GM03348 (cell line): ENCODE measurements at places on chromosomes 7 and 10.

DNA sequence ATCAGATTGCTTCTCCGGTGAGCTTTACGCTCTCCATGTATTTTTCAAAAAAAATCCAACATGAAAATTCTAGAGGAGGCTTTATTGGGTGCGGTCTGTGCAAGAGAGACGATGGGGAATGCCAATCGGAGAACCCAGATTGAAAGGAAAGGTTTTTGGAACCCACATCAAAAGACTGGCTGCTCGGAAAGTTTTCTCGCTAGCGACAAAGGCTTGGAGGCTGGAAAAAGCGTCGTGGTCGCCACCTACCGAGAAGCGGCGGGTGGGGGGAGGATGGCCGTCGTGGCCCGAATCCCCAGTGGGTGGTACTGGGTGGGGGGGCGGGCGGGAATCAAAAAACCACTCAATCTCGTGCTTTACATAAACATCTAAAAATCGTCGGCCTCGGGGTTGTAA lies 1.1 kb upstream of the GTF2I start:
- peak; percentile 60 for DNase-seq

DNA sequence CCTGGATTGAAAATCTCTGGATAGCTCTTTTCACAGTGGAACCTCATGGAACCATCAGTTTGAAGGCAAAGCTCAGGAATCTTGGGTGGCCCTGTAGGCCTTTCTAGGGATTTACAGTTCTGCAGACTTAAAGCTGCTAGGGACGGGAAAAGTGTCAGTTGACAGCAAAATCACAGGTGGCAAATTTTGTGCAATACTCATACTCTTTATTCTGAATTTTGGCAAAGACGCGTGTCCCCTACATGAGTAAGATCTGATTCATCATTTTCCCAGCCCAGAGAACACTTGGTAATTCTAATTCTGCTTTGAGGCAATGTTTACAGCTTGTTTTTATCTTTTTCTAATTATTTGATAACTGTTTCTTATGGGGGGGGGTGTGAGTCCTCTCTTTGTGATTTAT lies 3.6 kb downstream of the LRRC17 start:
- peak; percentile 41 for DNase-seq

DNA sequence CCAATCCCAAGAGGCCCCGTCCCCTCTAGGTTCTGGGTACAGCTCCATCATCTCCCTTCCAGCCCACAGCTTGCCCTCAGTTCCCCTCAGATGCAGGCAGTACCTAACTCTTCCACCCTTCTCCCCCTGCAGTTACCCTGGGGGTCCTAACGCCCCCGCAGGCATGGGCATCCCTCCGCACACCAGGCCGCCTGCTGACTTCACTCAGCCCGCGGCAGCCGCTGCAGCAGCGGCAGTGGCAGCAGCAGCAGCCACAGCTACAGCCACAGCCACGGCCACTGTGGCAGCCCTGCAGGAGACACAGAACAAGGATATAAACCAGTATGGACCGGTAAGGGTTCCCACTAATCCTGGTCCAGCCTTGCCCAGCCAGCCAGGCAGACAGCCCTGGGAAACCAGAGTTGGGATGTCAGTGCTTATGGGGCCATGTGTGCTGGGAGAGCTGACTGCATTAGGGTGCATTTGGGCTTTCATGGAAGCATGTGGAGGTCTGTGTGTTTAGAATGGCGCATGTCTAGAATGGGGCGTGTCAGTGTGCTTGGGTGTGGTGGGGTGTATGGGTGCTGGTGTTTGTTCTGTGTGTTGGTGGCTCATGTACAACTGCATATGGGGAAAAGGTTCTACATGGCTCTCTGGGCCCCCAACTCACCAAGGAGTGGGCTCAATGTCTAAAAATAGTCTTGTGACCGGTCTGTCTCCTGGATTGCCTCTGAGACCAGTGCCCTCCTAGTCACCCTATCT lies 55.1 kb upstream of the PPIF start:
- no peak for DNase-seq

- no peak for DNase-seq
Observed at GRCh38 chr7:2651847-2652735, 20.3 kb downstream of the TTYH3 start.

DNA sequence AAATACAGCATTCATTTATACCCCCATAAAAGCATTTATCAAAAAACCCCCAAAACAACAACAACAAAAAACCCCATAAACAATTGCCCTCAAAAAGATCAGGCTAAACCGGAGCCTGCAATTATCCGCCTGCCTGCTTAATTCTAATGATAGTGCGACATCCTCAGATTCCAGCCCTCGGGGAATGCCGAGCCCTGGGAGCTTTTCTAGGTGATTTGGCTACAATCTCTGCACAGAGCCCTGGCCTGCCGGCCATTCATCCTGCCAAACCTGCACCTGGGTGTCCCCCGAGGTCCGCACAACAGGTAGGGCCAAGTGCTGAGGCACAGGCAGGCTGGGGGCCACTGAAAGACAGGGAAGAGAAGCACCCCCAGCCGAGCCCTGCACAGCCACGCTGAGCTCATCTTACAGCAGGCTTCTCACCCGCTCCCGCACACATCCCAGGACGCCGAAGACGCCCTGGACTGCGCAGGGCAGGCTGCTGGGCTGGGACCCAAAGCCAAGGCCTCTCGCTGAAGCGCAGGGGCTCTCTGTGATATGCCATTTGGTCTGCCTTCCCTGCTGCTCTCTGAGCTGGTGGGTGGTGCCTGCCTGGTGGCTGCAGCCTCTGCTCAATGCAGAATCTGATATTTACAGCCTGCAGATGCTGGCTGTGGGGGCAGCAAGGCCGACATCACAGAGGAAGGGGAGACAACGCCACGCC lies 57.5 kb downstream of the CAMK2B start:
- no peak for DNase-seq
